ENCODE measurements at places on chromosomes 1 and 21.

- peak; percentile 7 for DNase-seq
Observed at GRCh38 chr1:99146129-99146848, 118.0 kb upstream of the PLPPR4 start.

- DNase-seq = peak; percentile 69
Observed at GRCh38 chr1:76084029-76084627, 9.6 kb downstream of the ST6GALNAC3 start.

- DNase-seq = no peak
Observed at GRCh38 chr1:33185541-33185940, 3.7 kb upstream of the TRIM62 start.

- no peak for DNase-seq
Observed at GRCh38 chr1:51280321-51280978, 44.4 kb downstream of the RNF11 start.

DNA sequence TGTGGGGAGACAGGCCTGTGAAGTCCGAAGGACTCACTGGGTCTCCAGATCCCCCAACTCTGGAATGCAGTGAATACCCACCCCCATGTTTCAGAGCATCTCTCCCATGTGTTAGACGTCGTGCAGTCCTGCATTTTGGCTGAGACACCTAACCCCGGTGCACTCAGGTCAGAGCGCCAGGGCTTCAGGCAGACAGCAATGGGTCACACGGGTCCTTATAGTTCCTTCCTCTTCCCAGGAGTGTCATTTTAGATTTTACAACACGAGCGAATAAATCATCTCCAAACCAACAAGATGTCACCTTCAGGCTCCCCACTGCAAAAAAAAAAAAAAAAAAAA, 5.1 kb downstream of the PRRX1 start:
- no peak for DNase-seq

DNA sequence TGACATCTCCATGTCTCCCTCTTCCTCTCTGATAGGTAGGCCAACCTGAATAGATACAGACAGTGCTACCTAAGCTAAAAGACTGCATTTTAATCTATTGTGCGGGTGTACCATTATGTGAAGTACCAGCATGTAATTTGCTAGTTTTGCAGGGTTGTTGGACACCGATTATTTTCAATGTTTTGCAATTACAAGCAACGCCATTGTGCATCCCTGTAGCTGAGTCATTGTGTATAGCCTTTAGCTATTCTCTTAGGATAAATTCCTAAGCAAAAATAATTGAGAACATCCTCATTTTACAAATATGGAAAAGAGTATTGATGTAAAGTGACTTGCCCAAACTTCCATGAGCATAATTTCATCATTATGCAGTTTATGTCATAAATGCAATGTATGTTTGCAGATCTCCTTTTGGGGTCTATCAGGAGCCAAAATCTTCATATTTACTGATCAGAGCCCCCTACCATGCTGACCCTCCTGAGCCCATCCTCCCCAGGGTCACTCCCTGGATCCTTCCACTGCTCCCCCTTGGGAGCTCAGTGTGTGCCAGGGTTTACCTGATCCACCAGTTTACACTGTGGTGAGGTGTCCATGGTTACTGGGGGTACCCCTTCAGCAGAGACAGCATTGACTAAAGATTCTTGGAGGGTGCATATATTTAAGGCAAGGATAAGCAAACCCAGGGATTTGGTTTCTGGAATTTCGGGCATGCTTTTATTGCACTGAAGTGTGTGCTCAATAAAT, 80.6 kb downstream of the CCDC185 start:
- DNase-seq = no peak

All from NCI-H526 (cell line).